GM23248 (cell line): ENCODE measurements at places on chromosomes 7 and 10. TPM values are rescaled to one million over a fixed set of nuclear protein-coding genes. Genes with fewer than 3 reads are reported as not detected.

DNA sequence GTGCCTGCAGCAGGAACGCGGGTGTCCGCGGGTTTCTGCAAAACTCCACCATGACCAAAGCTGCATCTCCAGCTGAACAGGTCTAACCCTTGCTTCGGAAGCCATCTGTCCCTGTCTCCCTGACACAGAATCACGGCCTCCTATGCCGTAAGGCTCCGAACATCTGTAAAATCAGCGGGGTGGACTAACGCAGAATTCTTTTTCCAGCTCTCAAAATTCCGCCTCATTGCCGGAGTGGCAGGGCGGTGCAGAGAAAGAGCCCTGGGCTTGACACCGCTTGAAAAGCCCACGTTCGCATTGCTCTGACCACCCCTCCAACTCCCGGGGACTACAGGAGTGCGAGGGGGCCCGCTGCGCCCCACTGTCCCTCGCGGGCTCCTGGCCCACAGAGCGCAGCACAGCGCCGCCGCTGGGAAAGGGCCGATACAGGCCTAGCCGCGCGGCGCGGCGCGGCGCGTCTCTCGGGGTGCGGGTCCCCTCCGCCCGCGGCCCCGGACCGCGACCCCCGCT is 409 bp downstream of the DNMBP start:
- no peaks in the 10 kb centered on the region for H3K36me3 ChIP-seq
- peak; percentile 87 for DNase-seq
- peak overlapping the region; percentile 86 for H3K27ac ChIP-seq

GRCh38 chr10:77909749-77910375 is 16.7 kb downstream of the DLG5 start:
- no peak overlapping the region for H3K4me3 ChIP-seq
- peaks cover 13% of the 10 kb centered on the region for H3K4me1 ChIP-seq
- peak overlapping the region; percentile 24 for H3K27ac ChIP-seq
- no peaks in the 10 kb centered on the region for H3K27me3 ChIP-seq

ZNF786 gene
- total RNA-seq: 3.5 and 5.3 TPM in 2 replicates

ANKRD61 gene
- not detected in 2 replicates for total RNA-seq

C10orf62 gene
- not detected in 2 replicates for total RNA-seq
